ENCODE measurements at places on chromosomes 12 and 14.

GRCh38 chr14:105139831-105140239 is 28.7 kb downstream of the JAG2 start:
- no peak for DNase-seq

DNA sequence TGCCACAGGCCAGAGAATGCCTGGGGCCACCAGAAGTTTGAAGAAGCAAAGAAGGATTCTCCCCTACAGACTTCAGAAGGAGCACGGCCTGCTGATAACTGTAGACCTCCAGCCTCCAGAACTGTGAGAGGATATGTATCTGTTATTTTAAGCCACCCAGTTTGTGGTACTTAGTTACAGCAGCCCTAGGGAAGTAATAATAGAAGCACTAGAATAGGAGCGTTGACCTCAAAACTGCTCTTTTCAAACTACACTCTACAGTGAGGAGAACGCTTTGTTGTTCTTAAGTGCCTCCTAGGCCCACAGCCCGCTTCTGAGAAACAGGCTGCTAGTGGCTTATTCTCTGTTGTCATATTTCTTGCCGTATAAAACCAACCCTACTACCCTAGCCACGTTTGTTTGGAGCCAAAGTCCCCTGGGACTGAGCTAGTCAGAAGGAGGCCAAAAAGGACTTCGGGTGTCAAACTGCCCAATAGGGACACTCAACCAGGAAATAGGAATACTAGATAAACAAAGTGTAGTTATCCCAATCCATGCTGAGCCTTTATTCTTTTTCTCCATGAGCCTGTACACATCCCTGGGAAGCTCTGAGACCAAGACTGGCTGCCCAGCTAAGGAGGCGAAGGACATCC is 38.5 kb upstream of the FRS2 start:
- DNase-seq = no peak

- no peak for DNase-seq
Observed at GRCh38 chr14:85344847-85345570, 184.9 kb upstream of the FLRT2 start.

GRCh38 chr14:22422238-22422637 is 166.8 kb downstream of the DAD1 start:
- no peak for DNase-seq

- DNase-seq = no peak
Observed at GRCh38 chr12:54262403-54262925, 17.5 kb downstream of the CBX5 start.

- no peak for DNase-seq
Observed at GRCh38 chr12:4855121-4855924, 54.4 kb upstream of the KCNA1 start.

DNA sequence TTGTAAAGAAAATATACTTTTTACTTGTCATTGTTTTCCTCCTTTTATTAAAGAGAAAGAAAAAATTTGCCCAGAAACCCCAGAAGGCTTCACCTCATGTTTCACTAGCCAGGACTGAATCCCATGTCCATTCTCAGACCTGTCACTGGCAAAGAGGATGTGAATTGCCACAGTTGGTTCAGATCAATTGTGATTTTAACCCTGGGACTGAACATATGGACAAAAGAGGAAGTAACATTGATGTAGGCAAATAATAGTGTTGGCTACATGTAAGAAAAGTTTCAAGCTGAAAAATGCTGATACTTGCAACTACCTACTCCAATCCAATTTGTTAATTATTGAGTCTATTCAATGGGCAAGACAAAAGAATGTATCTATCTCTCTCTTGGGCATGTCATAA is 8.6 kb upstream of the CCDC196 start:
- no peak for DNase-seq

DNA sequence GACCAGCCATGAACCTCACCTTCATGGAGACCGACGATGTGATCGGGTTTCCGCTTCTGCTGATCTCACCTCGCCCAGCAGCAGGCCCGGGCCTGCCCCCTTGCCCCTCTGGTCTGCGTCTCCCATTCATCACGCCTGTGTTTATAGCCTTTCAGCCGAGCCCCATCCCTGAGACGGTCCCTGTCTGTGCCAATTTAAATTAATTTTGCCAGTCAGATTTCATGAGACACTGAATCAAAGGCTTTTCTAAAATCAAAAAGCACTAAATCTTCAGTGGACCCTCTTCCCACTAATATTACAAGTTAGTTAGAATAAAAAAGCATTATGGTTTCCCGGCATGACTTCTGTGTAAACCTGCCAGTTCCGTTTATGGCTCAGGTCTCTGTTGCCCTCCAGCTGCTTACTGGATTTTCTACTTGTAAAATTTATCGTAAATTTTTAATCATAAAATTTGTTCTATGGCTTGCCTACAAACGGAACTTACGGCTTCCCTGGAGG is 155.9 kb downstream of the ESRRB start:
- no peak for DNase-seq

- no peak for DNase-seq
Observed at GRCh38 chr14:85273099-85273677, 256.8 kb upstream of the FLRT2 start.

DNA sequence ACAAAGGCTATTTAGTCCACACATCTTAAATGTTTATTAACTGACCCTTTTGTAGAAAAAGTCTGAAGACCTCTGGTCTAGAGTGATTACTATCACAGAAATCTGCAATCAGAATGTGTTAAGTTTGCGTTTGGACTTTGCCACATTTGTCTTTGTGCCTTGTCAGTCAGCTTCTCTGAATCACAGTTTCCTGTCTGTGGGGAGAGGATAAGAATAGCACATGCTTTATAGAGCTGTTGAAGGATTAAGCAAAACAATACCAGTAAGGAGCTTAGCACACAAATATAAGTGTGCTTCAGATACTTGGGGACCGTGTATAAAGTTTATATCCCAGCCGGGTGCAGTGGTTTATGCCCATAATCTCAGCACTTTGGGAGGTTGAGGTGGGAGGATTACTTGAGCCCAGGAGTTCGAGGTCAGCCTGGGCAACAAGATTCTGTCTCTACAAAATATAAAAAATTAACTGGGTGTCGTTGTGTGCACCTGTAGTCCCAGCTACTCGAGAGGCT is 63.0 kb upstream of the BTG1 start:
- no peak for DNase-seq

DNA sequence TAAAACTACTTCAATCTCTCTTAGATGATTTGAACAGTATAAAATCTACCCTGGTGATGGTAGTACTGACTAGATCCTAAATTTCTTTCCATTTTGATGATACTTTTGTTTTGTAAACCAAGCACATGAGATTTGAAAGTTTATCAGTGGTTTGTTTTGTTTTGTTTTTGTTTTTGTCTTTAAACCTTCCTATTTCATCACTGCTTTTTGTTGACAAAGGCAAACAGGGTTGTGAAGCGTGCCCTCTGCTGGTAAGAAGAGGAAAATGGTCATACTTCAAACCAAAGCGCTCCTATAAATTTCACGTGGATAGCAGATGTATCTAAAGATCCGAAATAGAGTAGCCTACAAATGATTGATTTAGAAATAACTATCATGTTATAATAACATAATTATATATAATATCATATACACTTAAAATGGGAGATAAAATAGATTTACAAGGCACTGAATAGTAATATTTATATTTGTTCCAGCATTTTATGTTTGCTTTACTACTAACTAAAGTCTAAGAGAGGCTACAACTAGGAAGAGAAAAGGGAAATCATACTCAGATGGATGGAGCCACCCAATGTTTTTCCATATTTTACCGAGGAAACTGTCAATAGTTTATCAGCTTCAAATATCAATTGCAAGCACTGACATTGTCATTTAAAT is 254.0 kb upstream of the USP15 start:
- DNase-seq = no peak

- DNase-seq = no peak
Observed at GRCh38 chr14:91170504-91171121, 56.7 kb downstream of the DGLUCY start.

DNA sequence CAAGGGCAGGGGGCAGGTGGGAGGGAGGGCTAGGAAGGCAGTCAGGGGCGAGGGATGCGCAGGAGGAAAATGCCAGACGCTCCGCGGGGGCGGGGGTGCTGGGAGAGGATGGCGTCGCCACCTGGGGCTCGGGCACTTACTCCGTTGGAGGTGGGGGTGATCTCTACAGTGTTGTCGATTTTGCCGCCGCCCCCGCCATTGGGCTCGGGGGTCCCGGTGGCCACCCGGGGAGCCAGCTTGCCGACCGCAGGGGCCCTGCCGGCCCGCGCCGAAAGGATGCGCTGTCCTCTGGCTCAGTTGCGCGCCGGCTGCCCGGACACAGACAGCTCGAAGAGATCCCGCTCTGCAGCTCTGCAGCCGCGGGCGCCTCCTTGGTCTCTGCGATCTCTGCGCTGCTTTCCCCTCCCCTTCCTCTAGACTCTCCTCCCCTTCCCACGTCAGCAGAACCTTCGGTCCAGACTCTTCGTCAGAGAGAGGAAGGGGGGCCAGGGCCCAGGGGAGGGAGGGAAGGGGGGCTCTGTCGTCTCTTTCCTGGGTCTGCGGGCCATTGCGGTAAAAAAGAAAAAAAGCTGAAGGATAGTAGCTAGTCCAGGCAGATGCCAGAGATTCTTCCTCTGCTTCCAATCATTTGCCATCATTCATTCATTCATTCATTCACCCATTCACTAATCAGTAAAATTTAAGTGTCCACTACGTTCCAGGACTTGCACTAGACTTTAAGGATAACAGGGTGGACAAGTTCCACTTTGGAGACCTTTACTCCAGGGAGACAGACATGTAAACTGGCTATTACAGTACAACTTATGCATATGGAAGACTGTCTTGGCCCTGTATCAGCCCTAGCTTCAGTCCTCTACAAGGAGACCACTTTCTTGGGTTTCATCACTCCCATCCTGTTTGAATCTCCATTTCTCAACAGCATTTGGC is at the start of gene SLC22A17:
Gene SLC22A17, minus strand, starts transcription at position 382 of the 927 bp plus-strand sequence.
- peak; percentile 13 for DNase-seq

DNA sequence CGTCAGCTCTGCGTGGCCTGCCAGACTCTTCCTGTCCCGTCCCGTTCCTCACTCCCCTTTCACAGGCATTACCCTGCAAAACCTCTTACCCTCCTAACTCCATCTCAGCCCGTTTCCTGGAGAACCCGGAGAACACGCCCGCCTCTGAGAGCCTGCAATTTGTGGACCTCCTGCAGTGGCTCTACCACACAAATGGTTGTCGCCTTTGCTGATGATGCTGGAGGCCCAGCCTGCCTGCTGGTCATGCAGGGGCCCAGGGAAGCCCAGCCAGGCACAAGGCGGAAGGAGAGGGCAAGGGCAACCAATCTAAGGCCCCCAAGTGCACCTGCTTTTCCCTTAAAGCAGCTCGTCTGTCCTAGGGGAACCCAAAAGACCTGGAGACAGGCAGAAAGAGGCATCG is 22.5 kb downstream of the RFLNA start:
- no peak for DNase-seq

- DNase-seq = no peak
Observed at GRCh38 chr14:33584697-33585096, 366.2 kb downstream of the EGLN3 start.

GRCh38 chr12:46710125-46710743 is 115.6 kb downstream of the SLC38A4 start:
- no peak for DNase-seq

DNA sequence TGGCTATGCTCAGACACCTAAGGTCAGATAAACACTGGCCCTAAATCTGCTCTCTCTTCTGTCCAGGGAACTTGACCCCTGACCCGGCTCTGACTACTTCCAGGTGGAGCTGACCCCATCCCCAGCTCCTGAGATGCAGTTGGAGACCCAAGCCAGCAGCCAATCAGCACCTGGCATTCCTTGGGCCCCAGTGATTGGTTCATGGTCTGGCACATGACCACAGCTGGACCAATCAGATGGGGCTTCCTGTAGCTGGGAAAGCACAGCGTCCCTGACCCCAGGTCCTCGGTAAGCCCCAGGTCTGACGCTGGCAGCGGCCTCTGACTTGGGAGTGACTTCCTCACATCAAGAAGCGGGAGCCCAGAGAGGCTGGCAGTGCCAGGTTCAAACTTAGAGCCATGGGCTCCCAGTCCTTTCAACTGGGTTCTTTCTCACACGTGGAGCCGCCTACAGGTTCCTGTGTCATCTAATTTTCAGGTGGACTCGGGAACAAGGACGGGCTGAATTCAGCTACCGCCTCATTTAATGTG is 915.4 kb upstream of the TMEM132C start:
- no peak for DNase-seq

DNA sequence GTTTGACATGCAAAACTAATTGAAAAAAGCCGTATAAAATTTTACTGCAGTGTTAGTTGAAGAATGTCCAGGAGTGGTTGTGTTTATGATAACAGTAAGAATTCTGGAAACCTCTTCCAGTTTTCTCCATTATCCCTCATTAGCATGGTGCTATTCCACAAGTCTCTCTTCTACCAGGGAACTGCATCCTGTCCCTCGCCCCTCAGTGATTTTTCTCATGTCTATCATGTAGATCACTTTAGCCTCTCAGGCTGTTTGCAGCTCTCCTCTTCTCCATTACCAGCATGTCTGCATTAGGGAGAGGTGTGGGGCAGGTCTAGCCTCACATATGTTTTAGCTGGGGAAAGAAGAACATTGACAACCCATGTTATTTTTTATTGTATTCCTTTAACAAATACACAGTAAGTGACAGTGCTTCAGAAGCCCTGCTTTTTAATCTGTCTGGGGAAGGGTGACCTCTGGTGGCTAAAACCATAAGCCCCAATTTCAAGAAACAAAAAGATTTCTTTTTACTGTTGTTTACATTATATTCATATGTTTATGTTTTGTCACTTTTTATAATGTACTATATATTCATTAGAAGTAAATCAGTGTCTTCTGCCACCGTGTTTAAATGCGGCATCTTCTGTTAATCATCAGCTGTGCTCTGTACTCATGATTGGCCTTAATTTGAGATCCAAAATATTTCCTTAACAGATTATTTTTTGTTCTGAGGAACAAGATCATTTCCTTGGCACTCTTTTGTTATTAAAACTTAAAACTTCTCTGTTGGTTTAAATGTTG is 70.7 kb downstream of the RASSF8 start:
- DNase-seq = no peak

DNA sequence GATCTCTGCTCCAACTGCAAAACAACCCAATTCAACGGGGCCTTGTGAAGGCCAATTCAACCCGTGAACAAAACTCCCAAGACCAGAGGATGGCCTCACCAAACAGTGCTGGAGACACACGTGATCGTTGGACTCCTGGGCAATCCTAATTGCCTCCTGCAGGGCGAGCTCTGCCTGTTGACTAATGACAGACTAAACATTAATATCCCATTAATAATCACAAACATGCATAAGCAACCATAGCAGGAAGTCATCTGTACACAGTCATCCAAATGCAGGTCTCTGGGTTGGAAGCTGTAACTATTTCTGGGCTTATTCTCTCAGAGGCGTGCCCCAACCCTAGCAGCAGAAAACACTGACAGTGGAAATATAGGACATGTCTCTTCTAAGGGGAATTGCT is 21.0 kb downstream of the ANAPC5 start:
- no peak for DNase-seq

GRCh38 chr12:67910360-67911274 is 78.6 kb upstream of the IFNG-AS1 start:
- no peak for DNase-seq

DNA sequence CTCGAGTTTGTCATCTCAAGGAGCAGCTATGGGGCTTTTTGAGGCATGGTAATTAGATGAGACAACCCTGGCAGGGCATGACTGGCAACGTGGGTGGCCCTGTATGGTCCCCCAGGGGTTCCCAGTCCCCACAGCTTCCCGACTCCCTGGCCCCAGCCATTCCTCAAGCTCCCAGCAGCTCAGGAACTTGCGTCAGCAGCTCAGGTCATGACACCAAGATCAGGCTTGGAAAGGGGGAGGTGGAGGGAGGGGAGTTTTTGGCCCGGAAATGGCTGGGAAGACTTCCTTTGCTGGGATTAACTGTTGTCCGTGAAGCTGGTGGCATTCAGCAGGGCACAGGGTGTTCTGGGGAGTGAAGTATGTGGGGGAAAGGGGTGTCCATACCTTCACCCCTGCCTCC is 10.4 kb upstream of the NRIP2 start:
- DNase-seq = no peak
